ENCODE measurements at places on chromosomes 7 and 10.

- no peak for DNase-seq
Observed at GRCh38 chr7:154568346-154568745, 434.6 kb downstream of the PAXIP1 start.

DNA sequence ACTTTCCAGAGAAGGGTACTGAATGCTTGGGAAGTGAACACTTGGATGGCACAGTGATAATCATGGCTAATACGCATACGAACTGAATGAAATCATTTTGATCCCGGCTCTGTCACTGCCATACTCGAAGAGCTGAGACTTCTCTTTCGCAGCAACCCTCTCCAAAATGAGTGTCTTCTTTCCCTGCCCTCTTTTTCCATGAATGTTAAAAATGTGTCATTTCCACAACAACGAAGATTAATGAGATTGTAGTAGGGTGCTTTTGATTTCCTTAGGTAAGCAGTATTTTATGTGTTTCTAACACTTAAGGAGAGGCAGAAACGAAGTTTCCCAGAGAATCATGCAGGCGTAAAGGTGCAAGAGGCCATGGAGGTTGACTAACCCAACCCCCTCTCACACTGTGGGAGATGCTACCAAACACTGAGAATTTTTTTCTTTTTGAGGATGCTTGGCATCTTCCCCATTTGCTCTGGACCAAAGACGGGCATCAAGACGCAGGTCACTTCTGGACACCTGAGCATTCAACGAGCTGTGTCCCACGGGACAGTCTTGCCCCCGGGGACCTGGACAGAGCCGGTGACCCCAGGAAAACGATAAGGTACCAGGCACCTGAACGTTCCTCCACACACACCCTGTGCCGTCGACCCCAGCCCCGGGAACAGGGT, 823 bp downstream of the COPG2 start:
- DNase-seq: no peak

DNA sequence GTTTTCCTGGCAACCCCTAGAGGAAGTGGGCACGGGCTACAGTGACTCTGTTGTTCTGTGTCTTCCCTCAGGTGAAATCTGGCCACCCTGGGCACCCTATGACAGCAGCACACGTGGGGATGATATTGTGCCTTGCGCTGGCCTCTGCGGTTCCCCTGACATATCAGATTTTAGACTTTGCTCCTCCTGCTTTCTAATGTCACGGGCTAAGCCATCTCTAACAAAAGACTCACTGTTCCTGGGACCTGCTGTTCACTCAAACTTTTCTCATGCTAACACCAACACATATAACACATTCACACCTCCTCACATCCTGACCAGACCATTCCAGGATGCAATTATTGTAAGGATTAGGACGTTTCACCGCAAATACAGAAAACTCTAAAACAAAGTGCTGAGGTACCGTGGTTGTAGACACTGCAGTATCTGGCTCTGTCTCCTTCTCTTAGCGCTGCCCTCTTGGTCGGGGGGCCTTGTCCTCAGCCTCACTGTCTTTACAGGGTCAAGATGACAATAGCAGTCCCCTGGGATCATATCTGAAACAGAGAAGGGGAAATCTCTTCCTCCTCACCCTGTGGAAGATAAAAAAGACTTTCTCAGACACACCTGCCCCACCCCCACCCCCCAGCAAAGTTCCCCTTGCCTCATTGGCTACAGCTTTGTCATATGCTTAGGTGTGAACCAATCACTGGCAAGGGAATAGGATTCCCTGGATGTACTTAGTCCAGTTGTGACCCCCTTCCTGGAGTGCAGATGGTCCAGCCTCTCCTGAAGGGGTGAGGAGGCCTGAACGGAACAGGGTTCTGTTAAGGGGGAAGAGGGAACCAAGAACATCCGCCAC, 14.1 kb downstream of the CHN2 start:
- DNase-seq: no peak

DNA sequence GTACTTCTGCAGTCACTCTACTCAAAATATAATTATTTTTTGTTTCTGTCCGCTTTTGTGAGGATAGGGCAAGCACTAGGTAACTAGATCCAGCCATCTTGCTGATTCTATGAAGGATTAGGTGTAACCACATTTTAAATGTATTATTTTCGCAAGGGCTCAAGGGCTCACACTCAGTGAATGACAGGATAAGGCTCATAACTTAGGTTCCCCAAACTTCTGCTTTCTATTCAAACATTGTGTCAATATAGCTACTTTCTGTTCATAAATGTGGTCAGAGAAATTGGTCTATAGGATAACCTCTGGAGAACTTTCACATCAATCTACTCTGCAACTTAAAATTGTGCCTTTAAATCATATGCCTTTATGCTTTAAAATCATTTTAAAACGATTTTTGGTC, 1141.2 kb downstream of the SORCS1 start:
- DNase-seq: no peak

DNA sequence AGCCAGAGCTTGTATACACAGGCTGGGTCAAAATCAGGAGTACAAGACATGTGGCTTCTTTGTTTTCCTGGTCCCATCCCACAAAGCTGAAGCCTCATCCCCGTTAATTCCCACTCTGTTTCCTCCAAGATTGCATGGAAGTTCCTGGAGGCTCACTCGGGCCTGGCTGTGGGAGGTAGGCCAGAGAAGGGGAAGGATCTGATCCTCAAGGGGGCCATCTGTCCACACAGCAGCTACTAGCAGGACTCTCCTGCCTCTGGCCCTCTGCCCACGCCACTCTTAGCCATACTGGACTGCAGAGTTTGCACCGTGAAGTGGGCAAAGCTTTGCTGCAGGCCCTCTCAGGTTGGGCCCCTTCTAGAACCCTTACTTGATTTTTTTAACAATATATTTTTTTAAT, 160.6 kb downstream of the FGFR2 start:
- DNase-seq: no peak

GRCh38 chr7:155809947-155810769, 2.1 kb downstream of the SHH start:
- no peak for DNase-seq

DNA sequence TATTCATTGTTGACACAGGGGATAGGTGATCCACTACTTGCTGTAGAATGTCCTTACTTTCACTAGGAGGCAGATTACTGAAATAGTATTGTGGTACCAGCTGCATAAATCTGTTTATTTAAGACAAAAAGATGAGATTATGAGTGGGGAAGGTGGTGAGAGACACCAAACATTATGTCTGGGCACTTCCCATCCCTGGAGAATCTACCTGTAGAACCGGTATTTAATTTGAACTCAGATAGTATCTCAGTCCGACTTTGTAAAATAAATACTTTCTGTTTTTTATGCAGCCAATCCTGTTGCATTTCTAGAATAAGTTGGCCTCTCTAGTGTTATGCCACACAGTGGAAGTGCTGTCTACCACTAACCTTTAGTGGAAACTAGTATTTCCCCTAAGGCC, 13.4 kb downstream of the BCCIP start:
- no peak for DNase-seq

GRCh38 chr7:80135309-80136104, 876 bp downstream of the GNAI1 start:
- DNase-seq: no peak

DNA sequence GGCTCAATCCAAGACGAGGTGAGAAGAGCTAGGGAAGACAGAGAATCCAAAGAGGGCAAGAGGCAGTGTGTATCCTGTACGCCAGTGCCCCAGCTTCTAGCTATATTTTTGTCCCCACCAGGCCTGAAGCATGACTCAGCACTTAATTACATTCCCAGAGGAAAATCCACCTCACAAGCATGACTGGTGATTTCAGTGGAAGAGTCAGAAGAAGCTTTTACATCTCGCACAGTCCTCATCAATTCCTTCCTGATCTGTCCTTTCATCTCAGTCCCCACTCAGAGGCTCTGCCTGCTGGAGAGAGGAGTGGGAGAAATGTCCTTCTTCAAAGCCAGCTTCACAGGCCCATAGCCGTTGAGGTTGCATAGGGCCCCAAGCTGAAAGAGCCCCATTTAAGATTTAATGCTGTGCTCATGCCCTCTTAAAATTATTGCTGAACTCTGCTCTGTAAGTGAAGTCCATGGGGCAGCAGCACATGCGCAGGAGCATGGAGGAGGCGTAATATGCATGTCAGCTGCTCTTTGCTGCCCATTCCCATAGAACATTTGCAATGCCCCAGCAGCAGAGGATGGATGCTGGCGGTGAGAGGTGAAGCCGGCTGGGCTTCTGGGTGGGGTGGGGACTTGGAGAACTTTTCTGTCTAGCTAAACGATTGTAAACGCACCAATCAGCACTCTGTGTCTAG, 39.0 kb upstream of the AOAH start:
- no peak for DNase-seq

DNA sequence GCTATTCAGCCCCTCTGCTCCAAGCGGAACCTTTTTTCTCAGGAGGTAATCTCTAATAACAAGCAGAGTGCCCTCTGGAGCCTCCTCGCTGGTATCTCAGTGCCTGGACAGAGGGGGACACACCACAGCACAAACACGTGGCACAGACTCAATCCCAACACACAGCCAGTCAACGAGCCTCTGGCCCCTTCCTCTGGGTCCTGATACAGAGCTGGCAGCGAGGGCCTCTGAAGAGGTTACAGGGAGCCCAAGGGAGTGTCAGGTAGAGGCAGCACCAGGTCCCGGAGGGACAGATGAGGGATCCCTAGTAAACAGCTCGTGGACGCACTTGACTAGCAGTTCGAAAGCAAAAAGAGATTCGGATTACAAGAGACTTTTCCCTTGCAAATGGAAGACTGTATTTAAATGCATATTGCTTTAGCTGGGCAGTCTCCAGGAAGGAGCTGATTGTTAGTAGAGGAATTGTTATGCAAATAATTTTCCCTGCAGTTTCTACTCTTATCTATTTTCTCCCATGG, 14.1 kb downstream of the CXCL12 start:
- DNase-seq: no peak

- no peak for DNase-seq
Observed at GRCh38 chr10:127415901-127416581, 133.1 kb upstream of the NPS start.

GRCh38 chr10:73096041-73096448, 621 bp downstream of the P4HA1 start:
- DNase-seq: no peak
